Osteoblast (primary cell): ENCODE measurements at places on chromosomes 3 and 15. TPM values are rescaled to one million over a fixed set of nuclear protein-coding genes. Genes with fewer than 3 reads are reported as not detected.

GRCh38 chr3:183508821-183509220 lies 46.7 kb downstream of the KLHL6 start:
- DNase-seq = no peak

Gene HRG
- total RNA-seq = not detected in 2 replicates

Gene PLA2G4B
- 0.72 and 1.2 TPM in 2 replicates for total RNA-seq

Gene HRH1
- 9.8 and 12.4 TPM in 2 replicates for total RNA-seq

GRCh38 chr15:88624156-88624970 lies 3.2 kb downstream of the AEN start:
- DNase-seq = no peak

DNA sequence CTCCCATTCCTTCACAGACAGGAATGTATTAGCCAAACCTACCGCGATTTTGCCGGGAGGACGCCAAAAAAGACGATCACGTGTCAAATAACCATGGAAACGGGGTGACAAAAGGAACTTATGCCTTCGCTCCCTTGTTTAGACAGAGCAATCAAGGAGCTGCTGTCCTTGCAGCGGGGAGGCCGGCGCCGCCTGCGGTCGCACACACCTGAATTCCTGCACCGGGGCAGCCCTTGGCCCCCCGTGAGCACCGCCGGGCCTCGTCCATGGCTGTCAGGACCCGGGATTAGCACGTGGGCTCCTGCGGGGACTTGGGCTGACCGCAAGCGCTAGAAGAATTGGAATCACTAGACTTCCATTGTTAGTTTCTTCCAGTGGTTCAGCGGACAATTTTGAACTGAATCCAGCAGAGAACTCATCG lies 193.1 kb downstream of the SHQ1 start:
- DNase-seq = no peak

- DNase-seq = no peak
Observed at GRCh38 chr15:58690703-58691102, 58.8 kb downstream of the ADAM10 start.

Gene RAD18
- 7.6 and 8.8 TPM in 2 replicates for total RNA-seq

- no peak for DNase-seq
Observed at GRCh38 chr3:176714034-176714433, 483.2 kb downstream of the TBL1XR1 start.

- DNase-seq = peak; percentile 8
Observed at GRCh38 chr3:48247401-48247811, 6.5 kb downstream of the ZNF589 start.
